ENCODE measurements at places on chromosomes 1 and 21.

DNA sequence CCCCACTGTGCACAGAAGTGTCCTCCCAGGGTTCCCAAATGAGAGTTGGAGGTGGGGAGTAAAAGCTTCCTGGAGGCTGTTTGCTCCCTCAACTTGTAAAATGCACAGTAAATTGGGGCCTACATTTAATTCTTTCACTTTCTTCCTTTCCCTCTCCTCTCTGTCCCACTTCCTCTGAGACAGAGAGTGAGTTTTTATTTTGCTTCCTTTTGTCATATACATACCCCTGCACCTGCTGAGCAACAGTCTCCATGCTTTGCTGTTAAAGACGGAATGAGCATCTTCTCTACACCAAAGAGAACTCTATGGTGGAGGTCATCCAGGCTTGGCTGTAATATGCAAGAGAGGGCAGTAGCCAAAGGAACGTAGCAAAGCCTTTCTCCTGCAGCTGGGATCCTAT lies 79.3 kb upstream of the VAV3 start:
- no peak for DNase-seq

DNA sequence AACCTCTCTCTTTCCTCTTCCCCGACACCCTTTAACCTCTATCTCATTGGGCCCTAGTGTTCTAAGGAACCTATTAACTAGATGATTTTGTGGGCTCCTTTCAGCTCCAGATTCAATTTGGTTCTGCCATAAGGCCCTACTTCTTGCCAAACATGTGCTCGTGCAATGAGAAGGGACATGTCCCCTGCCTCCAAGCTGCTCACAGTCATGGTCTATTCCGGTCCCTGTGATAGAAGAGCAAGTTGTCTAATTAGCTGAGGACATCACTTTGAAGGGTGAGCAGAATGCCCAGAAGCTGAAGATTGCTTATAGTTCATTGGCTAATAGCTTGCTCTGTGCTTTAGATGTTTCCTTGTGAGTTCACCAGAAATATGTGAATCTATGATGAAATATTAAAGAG lies 76.2 kb downstream of the ZNF648 start:
- DNase-seq: no peak

DNA sequence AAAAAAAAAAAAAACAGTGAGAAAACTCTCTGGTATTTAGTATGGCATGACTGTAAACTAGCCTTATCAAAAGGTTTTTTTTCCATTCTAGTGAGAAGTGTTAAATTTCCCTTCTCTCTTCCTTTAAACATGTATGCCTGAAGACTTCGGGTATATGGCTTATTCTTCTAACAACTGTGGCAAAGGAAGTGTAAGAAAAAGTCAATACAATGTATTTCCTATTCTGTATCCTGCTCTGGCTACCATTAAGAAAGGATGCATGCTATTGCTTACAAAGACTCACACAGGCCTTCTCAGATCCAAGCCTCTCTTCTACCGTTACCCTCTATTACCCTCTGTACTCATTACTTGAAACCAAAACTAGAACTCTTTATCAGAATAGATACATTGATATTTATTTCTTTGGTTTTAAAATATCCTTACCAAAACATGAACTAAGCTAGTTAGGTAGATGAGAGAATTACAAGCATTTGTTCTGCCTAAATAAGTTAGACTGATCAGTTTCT lies 8.4 kb downstream of the CEPT1 start:
- no peak for DNase-seq

DNA sequence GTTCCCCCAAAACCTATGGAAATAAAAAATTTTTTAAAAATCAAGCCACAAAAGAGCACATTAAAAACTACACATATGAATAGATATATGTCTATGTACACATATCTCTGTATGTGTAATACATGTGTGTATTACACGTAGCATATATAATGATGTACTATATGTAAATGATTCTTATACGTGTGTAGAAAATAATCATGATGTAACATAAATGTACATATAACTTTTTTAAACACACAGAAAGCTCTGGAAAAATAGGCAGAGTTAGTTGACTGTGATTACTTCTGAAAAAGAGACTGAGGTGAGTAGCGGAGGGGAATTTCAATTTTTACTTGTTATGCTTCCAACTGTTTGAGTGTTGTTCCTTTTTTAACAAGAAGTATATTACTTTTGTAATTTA lies 405.0 kb downstream of the CAMTA1 start:
- DNase-seq: no peak

- peak; percentile 6 for DNase-seq
Measured at GRCh38 chr1:236774926-236775325, 20.2 kb upstream of the MTR start.

GRCh38 chr1:31936981-31937299 lies 1.2 kb downstream of the PTP4A2 start:
- DNase-seq: no peak

DNA sequence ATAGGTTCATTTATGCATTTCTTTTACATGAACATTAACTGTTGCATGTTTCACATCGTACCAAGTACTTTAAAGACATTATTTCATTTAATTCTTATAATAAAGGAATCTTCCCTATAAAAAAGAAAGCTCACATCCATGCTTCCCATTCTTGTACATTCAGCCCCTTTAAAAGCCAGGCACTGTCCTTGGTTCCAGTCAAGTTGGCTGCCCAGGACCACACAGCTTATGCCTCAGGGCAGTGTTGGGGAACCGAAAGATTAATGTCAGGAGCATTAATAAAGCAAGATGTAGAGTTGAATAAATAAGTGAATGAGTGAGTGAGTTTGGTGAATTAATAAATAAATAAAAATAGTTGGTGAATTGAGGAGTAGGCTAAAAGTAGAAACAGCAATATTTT lies 409.4 kb upstream of the DAB1 start:
- DNase-seq: no peak

GRCh38 chr1:17162941-17163340 lies 42.0 kb upstream of the PADI1 start:
- no peak for DNase-seq

DNA sequence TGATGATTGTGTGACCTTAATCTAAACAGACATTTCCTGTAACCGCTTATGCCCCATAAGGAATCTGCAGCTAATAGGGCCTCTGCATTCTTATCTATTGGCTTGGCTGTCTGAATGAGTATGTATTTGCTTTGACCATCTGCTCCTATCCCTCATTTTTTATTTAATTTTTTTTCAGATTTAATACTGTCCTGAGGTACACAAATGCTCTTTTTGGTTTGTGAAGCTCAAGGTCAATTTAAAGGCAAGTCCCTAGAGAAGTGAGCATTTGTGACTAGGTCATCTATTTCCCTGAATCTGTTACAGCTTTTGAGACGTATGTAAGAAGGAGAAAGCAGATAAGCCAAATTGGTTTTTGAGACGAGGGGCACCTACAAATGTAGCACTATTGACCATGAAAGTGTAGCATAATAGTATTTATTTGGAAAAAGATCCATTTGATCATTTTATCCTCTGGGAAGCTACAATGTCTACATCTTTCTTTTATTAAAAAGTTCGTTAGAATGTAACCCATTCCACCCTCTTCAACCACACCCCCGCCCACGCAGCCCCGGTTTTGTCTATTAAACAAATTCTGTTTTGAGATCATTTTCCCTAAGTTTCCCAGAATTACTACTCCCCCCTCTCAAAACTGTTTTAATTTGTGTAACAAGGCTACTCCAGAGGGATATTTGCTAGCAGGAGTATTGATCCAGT lies 69.2 kb upstream of the HSPA13 start:
- no peak for DNase-seq

GRCh38 chr21:14975136-14975919 lies 89.5 kb downstream of the NRIP1 start:
- DNase-seq: no peak

- DNase-seq: no peak
Measured at GRCh38 chr1:159986093-159986492, 32.1 kb upstream of the SLAMF9 start.

- DNase-seq: no peak
Measured at GRCh38 chr1:151156515-151156819, at the start of gene TNFAIP8L2. Gene TNFAIP8L2, plus strand, starts transcription at chr1:151156649. Its CDS starts 2,049 bp downstream, at chr1:151158698.

DNA sequence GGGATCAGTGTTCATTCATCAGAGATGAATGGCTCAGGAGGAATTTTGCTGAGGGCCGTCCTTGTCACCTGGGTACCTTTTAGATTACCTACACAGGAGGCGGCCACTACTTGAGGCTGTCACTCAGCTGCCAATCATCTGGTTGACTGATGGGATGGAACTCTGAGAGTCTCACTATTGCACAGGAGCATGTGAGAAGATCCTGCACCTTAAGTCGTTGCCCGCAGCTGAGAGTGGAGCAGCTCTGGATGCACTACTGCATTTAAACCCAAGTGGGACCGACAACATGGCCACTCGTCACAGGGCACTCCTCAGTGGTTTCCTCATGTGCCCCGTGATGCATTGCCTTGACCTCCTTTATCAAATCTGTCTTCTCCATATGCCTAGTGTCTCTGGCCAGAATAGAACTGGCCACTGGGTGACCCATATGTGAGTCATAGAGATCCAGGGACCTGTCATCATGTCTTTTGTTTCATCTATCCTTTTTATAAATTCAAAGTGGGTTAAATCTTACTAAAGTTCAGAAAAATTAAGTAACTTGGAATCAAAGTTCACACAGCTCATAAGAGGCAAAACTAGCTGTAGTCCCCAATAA lies 165.5 kb downstream of the ZSCAN20 start:
- DNase-seq: no peak

- no peak for DNase-seq
Measured at GRCh38 chr1:165055581-165055980, 300.9 kb downstream of the LMX1A start.

DNA sequence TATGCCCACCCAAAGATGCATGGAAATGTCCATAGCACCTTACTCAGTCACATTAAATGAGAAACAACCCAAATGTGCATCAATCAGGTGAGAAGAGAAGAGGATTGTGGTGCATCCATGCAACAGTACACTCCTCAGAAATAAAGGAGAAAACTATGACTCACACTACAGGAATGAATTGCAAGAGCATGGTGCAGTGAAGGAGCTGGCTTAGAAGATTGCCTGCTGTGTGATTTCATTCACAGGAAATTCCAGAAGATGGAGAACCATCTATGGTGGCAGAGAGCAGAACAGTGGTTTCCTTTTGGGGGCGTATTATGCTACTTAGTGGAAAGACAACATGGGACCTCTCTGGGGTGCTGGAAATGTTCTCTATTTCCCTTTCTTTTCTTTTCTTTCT lies 278.6 kb upstream of the AJAP1 start:
- DNase-seq: peak; percentile 87

DNA sequence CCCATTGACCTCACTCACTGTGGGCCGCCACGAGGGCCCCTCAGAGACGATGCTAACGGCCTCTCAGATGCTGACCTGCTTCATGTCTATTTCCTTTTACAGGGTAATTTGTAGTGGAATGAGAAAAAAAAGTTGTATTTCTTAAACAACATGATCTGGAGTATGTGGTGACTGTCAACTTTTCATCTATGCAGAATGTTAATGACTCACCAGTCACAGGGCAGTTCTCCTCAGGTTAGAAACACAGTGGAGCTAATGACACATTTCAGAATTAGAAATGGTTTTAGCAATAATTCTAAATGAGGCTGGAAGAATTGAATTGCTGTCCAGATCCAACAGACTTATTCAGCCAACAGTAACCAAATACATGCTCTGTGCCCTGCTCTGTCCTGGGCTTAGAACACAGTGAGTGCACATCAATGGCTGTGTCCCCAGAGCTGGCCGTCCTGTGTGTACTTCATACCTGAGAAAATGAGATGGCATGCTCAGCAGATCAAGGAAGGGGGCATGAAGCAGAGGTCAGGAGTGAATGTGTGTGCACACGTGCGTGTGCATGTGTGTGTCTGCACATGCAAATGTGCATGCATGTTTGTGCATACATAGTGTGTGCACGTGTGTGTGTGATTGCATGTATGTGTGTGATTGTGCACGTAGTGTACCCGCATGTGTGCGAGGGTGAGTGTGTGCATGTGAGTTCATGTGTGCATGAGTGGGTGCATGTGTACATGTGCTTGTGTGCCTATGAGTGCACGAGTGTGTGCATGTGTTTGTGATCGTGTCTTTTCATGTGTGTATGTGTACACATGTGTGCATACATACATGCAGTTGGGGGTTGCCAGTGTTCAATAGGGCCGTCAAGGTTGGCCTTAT lies 145.3 kb downstream of the PCBP3 start:
- no peak for DNase-seq

- DNase-seq: no peak
Measured at GRCh38 chr21:45161038-45161945, 86.9 kb downstream of the ADARB1 start.

GRCh38 chr1:193674292-193674944 lies 488.0 kb upstream of the B3GALT2 start:
- no peak for DNase-seq

GRCh38 chr1:58739856-58740466 lies 40.1 kb upstream of the MYSM1 start:
- DNase-seq: peak; percentile 65

GRCh38 chr1:220684890-220685289 lies 5.3 kb upstream of the C1orf115 start:
- no peak for DNase-seq

DNA sequence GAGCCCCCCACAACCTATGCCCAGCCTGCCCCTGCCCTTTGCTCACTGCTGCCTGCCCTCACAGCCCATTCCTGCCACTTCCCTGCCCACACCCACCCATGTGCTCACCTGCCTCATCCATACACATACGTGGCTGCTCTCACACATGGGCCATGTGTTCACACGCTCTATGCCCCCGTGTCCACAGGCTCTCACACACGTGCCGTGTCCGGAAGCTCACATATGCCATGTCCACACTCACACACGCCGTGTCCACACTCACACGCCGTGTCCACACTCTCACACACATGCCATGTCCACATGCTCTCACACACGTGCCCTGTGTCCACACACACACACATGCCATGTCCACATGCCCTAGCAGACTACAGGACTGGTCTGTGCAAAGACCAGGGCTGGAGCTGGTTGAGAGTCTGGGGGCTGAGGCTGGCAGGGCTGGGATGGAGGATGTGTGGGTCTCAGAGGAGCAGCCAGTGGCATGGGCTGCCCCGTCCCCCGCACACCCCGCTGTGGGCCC lies 583 bp upstream of the RNF223 start:
- DNase-seq: no peak

- peak; percentile 62 for DNase-seq
Measured at GRCh38 chr1:201295346-201295745, 12.0 kb downstream of the PKP1 start.

DNA sequence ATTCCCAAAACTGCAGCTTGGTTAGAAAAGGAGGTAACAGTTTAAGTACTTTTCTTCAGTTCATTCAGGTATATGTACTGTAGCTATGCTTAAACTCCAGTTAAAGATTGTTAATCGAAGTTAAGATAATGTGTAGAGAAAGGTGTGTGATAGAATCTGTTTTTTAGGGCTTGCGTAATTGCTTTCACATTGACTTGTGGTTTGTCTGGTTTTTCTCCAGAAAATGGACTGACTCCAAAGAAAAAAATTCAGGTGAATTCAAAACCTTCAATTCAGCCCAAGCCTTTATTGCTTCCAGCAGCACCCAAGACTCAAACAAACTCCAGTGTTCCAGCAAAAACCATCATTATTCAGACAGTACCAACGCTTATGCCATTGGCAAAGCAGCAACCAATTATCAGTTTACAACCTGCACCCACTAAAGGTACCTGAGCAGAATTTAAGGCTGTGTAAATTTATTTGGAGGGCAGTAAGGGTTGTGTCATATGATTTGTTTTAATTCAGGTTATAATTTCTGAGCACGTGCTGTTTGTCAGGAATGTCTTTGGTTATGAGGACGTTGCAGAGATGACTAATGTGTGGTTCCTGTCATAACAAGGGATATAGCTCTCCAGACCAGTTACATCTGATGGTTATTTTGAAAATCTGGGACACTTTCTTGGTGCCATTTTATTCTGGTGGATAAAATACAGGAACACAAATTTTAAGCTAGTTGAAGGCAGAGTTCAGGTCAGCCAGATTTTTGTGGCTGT lies 26.0 kb downstream of the ATF6 start:
- peak; percentile 55 for DNase-seq

Measured in fibroblast of skin of scalp (primary cell).